Astrocyte of the spinal cord (primary cell): ENCODE measurements at places on chromosomes 7 and 10.
A peak's percentile ranks its signal among the peaks of the same experiment; 100 is the strongest.

- no peak for DNase-seq
Measured at GRCh38 chr10:124078714-124079113, 14.7 kb downstream of the CHST15 start.

DNA sequence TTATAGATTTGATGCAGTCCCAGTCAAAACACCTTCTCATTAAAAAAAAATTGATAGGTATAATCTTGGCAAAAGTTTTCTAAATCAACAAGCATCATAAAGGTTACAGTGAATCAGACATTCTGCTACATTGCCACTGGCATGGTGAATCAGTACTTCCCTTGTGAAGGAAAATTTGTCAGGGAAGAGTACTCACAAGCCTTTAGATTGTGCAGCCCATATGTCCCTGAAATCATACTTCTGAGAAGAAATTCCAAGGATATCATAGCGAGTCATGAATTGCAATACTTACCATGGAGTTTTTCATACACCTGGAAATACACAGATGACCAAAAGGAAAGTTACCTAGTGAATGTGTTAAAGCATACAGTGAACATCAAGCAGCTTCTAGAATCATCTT, 17.2 kb downstream of the VSTM2A start:
- no peak for DNase-seq

GRCh38 chr7:69018200-69018599, 580.1 kb upstream of the AUTS2 start:
- DNase-seq = no peak

GRCh38 chr10:89666138-89666537, 21.1 kb upstream of the PANK1 start:
- no peak for DNase-seq

GRCh38 chr7:12812111-12812510, 124.7 kb downstream of the ARL4A start:
- DNase-seq = no peak

DNA sequence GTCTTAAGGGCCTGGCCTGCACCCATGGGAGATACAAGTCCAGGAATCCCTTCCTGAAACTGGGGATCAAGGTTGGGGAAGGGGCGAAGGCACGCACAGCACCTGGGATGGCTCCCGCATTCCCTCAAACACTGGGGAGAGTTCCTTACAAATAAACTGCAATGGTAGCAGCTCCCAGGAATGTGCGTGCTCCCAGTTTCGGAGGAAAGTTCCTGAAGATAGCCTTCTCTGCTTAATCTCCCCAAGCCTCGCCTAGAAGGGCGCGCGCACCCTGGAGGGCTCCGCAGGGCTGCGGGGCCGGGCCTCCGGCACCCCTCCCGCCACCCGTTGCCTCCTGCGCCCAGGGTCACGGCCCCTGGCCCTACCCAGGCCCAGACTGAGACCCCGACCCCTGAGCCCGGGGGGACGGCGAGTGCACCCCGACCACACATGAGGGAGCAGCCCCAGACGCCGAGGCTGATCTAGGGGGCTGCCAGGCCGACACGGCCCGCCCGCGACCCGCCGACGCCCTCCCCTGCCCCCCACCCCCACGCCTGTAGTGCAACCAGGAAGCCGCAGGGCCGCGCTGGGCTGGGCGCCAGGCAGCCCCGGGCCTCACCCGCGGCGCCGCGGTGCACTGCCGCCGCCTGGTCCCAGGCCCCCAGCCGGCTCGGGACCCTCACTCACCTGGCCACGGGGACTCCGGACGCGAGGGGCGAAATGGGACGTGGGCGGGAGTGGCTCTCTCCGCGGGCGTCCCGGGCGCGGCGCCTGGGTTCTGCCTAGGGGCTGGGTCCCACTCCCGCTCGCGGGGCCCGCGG, 460 bp downstream of the ANXA11 start:
- DNase-seq = peak; percentile 28

DNA sequence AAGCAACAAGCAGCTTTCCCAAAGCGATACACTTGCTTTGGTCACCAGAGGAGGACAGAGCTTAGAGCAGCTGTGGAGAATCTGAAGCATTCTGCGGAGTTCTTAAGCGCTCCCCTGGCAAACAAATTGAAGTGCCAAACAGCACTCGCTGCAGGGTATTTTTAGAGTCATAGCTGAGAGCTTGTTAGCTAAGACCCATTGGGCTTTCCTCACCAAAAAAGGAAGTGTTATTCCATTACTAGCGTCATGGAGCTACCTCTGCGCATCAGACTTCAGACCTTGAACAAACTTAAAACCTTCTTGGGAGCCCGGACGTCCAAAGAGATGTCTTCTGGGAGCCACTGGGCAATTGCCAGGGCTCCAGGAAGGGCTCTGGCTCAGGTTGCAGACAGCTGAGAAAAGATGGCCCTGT, 23.2 kb upstream of the BMPR1A start:
- peak; percentile 33 for DNase-seq

DNA sequence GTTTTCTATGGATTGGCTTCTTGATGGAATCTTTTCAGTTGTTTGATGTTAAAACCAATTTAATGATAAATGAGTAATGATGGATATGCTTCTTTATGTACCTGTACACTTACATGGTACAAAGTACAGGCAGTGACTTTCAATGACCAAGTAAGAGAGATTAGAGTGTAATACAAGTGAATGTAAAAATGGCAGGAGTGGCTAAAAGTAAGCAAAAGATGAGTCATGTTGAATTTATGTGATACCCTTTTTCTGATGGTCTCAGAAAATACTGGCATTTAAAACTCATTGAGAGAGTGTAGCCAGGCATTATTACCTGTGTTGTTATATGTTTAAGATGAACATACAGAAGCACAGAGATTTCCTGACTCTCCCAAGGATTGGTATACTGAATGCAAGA, 97.1 kb downstream of the GPR85 start:
- peak; percentile 29 for DNase-seq

GRCh38 chr7:114155116-114156110, 236.6 kb upstream of the PPP1R3A start:
- no peak for DNase-seq

DNA sequence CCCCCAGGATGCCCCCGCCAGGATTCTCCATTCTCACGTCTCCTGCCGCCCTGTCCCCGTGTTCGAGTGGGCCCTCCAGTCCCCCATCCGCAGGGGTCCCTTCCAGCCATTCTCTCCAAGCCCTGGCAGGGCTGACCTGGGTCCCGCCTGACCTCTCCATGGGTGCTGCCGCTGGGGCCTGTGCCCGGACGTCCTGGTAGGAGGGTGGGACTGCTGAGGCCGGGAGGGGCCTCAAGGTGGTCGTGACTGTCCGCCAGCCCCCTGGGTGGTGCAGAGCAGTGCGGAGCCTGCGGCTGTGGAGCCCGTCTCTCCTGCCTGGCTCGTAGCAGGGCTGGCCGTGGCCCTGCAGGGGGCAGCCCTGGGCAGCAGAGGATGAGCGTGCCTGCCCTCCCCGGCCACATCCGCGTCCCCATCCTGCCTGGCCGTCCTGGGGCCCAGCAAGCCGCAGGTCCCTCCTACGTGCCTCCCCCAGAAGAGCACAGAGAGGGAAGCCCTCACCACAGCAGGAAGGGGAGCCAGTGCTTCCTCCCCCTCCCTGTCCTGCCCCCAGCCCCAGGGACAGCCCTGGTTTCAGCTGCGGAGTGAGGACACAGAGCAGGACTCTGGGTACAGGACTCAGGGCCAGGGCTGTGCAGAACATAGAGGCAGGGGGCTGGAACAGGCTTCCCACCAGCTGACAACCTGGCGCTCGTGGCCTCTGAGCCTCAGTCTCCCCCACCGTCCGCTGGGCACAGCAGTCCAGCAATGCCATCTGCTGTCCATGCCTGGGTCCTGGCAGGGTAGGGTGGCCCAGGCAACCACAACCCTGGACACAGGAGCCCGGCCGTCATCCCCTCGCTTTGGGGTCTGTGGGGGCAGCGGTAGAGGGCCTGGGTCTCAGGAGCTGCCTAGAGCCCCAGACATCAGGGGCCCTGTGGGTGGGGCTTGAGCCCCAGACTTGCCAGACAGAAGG, 1.5 kb upstream of the GRIFIN start:
- peak; percentile 50 for DNase-seq

GRCh38 chr7:82723411-82723810, 279.8 kb upstream of the CACNA2D1 start:
- no peak for DNase-seq

DNA sequence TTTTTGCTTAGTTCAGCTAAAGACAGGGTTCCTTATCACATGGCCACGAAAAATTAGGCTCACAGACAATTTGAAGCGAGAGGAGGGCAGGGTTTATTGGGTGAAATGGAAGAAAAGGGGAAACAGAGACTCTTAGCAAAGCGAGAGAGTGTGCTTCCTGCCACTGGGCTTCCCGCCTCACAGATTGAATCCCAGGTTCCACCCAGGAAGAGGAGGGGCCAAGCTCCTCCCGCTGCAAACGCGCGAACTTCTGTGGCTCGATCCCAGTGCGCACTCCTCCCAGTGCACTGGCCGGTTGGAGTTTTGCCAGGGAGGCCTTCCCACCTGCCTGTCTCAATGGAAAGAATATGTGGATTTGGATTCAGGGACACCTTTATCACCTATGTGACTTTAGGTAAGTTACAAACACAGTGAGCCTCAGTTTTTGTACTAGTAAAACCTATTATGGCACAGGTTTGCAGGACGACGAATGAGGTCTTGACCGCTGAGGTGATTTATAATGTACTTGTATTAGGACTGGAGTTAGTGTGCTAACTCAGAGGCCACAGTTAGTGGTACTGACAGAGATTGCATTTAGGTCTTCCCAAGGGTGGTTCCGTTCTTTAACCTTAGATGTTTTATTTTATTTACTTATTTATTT, 48.5 kb upstream of the SP8 start:
- no peak for DNase-seq

DNA sequence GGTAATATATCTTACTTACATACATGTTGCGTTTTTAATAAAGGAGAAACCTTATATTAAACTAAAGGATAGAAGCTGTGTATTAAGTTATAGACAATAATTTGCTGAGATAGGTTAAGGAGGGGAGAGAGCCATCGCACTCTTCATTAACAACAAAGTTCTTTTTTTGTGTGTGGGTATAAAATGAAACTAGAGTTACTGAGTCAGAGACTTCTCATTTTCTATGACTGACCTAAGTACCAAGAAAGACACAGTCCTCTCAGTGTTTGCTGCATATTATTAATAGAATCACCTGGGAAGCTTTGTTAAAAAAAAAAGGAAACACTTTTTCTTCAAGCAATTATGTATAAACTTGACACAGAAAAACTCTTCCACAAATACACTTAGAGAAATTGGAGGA, 31.4 kb downstream of the FEZF1 start:
- DNase-seq = no peak

DNA sequence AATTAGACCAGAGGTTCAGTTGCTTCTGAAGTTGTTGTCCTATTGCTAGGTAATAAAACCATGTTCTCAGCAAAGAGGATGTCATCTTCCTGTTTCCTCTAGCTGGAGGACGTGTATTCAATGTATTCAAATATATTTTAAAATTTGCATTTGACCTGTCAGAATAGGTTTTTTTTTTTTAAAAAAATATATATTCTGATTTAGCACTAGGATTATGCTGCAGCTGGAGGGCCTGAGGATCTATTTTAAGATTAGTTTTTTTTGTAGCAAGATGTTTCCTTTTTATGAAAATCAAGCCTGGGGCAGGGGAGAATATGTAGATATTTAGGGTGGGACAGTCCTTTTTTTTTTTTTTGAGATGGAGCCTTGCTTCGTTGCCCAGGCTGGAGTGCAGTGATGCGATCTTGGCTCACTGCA, 337.0 kb downstream of the FRMD4A start:
- no peak for DNase-seq

DNA sequence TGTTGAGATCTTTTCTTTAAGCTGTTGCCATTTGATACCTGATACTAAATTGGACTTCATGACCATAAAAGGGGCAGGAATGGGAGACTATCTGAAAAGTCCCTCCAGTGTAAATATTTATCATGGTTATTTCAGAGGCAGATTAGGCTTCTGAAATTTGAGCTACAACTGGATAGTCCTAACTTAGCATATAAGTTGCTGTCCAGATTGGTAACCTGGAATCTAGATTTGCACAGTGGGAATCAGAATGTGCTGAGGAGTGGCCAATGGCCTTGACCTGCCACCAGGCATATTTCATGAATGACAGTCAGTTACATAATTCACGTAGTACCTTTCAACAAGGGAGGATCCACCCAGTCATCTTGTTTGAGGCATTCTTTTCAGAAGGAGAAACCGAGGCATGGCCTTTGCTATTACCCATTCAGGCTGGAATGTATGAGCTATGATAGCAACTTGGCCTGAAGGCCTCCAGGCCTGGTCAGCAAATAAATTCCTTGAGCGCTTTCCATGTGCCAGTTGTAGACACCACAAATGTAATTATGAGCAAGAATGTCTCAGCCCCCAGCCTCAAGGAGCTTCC, 80.0 kb downstream of the EEPD1 start:
- DNase-seq = no peak

DNA sequence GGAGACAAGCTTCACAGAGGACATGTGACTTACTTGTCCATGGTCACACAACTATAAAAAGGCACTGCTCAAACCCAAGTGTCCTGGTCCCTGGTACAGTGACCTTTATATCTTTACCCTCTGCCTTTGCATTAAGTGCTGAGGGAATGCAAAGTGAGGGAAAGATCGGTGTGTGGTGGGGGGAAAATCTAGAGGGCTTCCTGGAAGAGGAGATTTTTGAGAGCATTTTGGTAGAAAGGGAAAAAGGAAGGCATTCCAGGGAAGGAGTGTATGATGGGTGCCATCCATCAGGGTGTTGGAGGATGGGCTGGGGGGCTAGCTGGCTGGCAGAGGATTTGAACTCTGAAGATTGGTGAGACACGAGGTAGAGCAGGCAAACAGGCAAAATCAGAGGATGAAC, 9.3 kb downstream of the ZNF503 start:
- no peak for DNase-seq

DNA sequence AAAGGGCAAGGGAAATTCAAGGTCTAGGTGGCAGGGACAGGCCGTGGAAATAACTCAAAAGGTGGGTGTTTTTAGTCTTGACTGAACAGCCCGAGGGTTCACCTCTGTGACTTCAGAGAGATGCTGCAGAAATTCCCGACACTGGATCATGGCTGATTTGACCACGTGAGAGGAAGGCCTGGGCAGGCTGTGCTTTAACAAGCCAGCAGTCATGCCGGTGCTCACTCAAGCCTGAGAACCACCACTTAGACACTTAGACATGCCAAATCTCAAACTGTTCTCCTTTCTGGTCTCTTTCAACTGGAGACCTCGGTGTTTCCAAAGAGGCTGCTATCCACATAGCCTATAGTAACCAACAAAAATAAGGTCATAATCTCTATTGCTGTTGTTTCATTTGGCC, 15.4 kb downstream of the TECTB start:
- DNase-seq = no peak

DNA sequence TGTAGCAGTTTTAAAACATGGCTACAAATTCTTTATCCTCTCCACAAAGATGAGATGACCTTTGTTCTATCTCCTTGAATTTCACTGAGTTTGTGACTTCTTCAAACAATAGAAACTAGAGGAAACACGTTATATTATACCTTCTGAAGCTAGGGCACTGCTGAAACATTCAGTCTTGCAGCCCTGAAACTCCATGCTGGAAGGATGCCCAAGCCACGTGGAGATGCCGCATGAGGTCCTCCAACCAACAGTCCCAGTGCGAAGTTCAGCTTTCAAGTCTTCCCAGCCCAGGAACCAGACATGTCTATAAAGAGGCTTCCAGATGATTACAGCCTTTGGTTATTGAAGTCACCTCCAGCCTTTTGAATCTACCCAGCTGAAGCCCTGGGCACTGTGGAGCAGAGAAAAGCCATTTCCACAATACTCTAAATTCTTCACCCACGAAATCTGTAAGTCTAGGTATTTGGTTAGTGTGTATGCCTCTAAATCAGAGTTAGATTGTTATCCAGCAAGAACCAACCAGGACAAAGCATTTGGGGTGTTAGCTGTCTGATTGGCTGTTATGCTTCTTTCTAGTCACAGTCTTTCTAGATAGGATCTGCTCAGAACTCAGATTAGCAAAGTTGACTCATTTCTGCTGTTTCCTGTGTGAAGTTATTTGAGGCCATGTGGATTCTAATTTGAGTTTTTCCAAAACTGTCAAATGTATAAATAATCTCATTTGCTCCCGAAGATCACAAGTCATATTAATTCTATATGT, 186.5 kb upstream of the TMEM72 start:
- DNase-seq = peak; percentile 54
